ENCODE measurements at places on chromosomes 4 and X.

- DNase-seq = no peak
Observed at GRCh38 chr4:182808673-182809416, 108.3 kb downstream of the DCTD start.

DNA sequence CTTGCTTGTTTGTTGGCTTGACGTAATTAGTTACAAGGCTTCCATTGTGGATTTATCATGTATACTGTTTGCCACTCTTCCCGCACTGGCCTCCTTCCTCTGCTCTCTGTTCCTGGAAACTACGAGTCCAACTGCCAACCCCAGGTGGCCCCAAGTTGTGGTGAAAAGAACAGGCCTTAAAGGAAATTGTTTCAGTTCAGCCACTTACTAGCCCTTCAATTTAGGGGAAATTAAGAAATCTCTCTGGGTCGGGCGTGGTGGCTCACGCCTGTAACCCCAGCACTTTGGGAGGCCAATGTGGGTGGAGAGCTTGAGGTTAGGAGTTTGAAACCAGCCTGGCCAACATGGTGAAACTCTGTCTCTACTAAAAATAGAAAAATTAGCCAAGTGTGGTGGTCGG lies 28.0 kb downstream of the RBM47 start:
- no peak for DNase-seq

- no peak for DNase-seq
Observed at GRCh38 chrX:76428243-76429130, 977 bp downstream of the MAGEE1 start.

DNA sequence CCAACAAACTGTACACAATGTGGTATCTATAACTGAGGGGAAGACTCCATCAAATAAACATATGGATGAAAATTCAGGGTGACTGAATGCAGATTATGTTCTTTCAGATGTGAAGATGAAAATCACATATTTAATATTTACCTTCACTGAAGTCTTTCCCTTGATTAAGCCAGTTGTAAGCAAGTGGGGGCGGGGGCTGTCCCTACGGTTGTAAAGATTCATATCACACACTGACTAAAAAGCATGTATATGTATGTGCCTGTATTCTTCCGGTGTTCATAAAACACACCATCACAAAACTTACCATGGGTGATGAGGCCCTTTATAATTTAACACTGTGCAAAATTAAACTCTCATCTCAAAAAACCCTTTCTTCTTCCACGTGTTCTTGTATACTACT lies 1.3 kb downstream of the TAB3 start:
- DNase-seq = no peak

GRCh38 chrX:27444093-27444908 lies 18.8 kb downstream of the PPP4R3C start:
- no peak for DNase-seq

DNA sequence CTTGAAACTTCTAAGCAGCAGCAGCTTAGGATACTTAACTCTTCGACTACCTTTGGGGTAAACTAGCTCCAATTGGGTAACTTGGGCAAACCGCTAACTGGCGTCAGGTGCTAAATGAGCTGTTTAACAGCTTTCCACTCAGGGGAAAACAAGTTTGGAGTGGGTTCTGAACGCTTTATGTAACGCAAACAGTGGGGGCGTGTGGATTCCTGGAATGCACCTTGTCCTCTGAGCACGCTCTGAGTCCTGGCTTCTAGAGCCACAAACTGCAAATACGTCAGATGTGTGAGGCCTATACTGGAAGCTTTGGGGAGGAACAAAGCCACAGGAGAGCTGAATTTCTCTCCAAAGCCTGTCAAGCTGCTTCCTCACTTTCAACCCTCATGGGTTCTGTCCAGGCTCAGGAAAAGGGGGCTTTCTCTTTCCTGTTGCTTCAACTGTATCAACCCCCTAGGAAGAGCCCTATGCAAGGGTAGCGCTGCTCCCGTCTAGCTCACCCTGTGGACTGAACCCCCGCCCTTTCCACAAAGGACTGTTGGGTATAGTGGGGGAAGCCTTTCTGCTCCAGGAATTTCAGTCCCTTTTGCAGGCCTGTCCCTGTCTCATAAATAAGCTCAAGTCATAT lies 4.5 kb upstream of the WDR1 start:
- no peak for DNase-seq

- no peak for DNase-seq
Observed at GRCh38 chr4:42172921-42173320, 20.5 kb upstream of the BEND4 start.

GRCh38 chr4:100913685-100914084 lies 395.9 kb upstream of the EMCN start:
- no peak for DNase-seq

DNA sequence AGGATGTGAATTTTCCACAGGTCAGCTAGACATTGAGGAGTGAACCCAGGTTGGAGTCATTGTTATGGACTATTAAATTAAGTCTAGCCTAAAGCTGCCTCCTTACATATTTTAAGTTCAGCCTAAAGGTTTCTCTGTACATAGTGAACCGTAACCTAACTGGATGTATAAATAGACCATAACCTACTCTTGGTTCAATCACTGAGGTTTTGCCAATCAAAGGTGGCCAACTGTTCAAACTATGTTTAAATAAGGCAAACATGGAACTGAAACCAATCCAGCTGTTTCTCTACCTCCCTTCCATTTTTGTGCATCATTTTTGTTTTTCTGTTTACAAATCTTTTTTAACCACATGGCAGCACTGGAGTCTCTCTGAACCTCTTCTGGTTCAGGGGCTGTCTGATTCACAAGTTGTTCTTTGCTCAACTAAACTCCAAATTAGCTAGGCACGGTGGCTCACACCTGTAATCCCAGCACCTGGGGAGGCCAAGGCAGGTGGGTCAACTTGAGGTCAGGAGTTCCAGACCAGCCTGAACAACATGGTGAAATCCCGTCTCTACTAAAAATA lies 43.9 kb upstream of the SFRP2 start:
- DNase-seq = no peak
